ENCODE measurements at places on chromosomes 7 and 10. TPM values are rescaled to one million over a fixed set of nuclear protein-coding genes. Genes with fewer than 3 reads are reported as not detected.

Gene PTPRZ1
- 202 TPM for total RNA-seq

Gene CALML5
- total RNA-seq: not detected

Gene TSPAN15
- total RNA-seq: 11.5 TPM

Gene ANKRD61
- total RNA-seq: 0.80 TPM

- no peak for DNase-seq
Measured at GRCh38 chr7:71120096-71120495, 11.8 kb upstream of the GALNT17 start.

GRCh38 chr7:151757274-151757673, 119.6 kb downstream of the PRKAG2 start:
- DNase-seq: no peak

DNA sequence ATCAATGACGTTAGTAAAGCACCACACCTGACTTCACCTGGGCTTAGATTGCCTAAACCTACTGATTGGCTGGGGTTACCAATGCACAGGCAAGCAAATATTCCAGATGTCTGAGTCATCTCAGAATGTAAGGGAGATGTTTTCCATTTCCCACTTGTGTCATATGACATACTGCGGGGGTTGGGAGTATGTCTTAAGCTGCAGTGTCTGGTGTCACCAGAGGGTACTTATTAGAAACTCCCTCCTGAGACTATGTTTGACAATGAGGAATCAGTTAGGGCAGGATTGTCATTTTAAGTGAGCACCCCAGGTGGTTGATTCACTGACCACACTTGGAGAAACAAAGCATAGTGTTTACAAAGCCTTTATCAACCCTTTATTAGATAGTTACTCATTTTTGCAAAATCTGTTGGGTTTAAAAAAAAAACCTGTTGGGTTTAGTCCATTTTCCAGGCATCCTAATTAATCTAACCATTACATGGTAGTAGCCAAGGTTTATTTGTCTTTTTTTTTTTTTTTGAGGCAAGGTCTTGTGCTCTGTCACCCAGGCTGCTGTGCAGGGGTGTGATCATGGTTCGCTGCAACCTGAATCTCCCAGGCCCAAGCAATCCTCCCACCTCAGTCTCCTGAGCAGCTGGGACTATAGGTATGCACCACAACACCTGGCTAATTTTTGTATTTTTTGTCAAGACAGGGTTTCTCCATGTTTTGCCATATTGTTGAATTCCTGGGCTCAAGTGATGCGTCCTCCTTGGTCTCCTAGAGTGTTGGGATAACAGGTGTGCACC, 72.5 kb downstream of the CDK6 start:
- no peak for DNase-seq

- DNase-seq: no peak
Measured at GRCh38 chr7:69388452-69389137, 209.7 kb upstream of the AUTS2 start.

- no peak for DNase-seq
Measured at GRCh38 chr7:32501522-32501921, 6.2 kb downstream of the AVL9 start.
